ENCODE measurements at places on chromosomes 12 and 14.

- DNase-seq = no peak
These were observed 2.1 kb upstream of the DLST start for GRCh38 chr14:74879427-74880182.

DNA sequence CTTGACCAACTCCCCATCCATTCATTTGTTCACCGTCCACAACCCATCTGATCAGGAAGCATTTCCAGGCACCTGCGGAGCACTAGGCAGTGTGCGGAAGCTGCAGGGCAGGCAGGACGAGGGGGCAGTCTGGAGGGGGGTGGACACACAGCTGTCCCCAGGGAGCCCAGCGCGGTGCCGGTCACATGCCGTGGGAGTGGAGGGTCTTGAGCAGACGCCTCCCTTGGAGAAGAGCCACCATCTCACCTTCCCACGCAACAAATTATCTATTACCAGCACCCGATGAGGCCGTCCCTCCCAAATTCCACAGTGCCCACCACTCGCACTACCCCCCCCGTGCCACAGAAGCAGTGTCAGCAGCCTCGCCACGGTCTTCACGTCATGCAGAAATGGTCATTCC lies 10.8 kb downstream of the DLK1 start:
- DNase-seq = no peak

DNA sequence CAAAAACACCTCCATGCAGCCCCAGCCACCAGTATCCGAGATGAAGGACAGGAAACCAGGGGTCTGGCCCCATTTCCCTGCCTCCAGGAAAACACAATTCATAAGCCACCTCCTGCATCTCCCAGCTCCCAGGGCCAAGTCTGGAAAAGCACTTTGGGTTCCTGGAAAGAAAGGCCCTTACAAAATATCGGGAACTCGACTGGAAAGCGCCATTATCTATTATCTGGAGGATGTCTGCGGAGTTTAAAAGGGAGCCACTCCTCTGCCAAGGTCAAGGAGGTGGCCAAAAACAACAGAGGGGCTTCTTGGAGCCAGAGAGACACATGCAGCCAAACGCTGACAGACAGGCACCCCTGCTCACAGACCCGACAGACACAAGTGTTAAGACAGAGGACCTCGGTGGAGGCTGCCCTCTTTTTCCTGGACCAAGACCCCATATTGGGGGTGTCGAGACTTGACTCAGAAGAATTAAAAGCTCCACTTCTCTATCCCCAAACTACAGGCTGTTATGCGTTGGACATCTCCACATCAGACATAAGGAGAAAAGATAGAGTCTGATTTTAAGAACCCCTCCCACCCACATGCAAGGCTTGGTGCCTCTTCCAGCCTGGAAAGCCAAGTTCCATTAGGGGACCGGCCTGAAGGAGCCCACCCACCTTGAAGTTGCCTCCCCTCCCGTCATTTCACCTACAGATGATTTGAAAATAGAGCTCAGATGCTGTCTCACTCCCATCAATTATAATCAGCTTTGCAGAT lies 9.6 kb downstream of the ACTN1 start:
- DNase-seq = no peak

- no peak for DNase-seq
These were observed 1.5 kb upstream of the LTA4H start for GRCh38 chr12:96036765-96037455.

DNA sequence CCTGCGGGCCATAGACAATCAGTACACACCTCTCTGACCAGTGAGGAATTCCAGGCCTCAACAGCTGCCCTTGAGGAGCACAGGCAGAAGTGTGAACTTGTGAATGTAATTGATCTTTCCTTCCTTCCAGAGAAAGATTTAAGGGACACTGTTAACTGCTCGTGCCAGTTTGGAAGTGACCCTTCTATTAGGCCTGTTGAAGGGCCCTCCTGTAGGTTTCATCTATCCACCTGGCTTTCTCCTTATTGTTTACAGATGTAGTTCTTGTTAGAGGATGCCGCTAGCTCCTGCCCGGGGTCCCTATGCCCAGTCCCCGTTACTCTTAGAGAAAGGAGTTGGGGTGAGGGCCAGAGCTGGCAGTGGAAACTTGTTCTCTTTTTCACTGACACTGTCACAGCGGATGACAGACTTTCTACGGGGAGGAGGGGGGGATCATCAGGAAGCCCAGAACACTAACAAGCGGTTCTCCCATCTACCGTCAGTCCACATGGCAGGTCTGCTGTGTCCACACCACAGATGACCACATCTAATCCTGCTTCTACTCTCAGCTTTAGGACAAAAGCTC lies 42.6 kb downstream of the SH2B3 start:
- DNase-seq = no peak

- DNase-seq = no peak
These were observed 865.7 kb downstream of the SLC6A15 start for GRCh38 chr12:84046859-84047258.

DNA sequence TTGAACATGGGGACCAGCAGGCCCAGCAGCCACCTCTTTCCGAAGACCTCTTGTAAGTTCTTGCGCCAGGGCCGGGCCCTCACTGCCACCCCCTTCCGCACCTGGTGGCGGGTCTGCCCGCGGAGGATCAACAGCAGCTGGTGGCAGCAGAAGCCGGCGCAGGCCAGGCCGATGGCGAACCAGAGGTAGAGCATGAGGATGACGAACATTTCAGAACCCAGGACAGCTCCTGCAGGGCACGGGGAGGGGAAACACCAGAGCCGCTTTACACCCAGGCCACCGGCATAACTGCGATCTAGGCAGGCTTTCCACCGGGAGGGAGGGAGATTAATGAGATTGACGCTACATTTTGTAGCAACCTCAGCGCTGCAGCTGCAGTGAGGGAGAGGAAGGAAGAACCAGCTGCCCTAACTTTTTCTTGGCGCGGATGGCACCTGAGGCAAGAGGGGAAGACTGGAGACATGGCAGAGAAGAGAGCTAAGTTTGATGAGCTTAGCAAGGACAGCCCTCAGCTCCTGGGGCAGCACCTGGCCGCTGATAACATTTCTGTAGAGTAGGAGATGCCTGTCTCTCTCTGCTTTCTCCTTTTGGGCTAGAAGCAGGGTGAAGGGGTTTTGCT lies 7.8 kb downstream of the ZDHHC22 start:
- DNase-seq = no peak

- DNase-seq = no peak
These were observed 3.7 kb upstream of the LPCAT3 start for GRCh38 chr12:7021956-7022355.

- DNase-seq = no peak
These were observed 29.3 kb downstream of the HECTD4 start for GRCh38 chr12:112352921-112353320.

DNA sequence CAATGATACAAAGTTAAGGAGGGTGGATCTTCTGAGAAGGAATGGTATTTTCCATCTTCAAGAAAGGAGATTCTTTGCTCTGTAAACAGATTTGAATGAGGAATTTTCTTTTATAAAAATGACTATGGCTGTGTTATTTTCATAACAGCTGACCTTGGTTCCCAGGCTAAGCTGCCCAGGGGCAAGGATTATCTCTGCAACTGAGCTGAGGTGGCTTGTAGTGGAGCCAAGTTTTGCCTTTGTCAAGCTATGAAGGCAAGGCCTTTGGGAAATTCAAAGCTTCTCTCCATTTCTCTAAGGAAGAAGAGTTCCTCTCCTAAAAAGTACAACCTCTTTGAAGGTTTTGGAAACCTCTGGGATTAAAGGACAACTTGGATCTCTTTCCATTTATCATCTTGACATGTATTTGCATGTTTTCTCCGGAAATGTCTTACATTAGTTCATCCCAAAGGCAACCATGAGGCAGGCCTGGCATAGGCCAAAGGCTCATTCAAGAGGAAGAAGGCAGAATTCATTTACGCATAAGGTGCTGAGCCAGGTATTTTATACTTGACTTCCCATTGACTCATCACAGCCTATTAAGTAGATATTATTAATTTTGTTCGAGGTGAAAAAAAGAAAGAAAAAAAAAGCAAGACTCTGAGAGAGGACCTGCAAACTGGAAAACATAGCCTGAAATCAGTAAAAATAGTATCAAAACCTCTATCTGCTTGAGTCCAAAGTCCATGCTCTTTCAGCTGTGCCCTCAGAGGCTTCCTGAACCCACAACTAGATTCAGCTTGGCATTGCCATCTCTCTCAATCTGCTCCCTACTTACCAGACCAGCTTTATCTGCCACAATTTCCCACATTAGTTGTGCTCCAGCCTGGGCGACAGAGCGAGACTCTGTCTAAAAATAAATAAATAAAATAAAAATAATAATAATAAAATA lies 24.0 kb upstream of the CKAP4 start:
- no peak for DNase-seq

- DNase-seq = no peak
These were observed 243.1 kb downstream of the C12orf75 start for GRCh38 chr12:105573574-105573973.

DNA sequence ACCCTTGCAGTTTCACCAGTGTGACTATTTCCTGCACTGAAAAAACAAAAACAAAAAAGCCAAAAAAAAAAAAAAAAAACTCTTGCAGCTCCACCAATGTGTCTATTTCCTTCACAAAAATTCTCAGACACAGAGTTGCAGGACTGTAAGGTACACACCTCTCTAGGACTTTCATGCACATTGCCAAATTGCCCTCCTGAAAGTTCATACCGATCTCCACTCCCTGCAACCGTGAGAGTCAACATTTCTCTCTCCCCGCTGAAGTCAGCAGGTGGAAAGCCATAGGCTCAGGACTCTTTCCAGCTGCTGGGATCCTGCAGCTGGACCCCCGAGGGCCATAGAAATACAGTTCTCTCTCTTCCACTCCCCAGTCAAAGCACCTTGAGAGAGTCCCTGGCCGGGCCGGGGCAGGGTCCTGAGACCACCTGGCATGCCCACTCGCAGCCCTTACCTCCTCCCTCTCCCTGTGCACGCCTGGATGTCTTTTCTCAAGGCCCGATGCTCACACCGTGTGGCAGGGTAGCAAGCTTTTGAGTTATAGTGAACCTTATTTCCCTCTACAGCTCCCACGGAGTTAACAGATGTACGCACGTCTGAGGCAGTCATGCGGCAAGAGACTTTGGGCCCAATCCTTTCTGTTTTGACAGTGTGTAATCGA lies 23.6 kb downstream of the MMAB start:
- DNase-seq = no peak

GRCh38 chr14:73462048-73462715 lies 3.8 kb upstream of the NUMB start:
- no peak for DNase-seq

DNA sequence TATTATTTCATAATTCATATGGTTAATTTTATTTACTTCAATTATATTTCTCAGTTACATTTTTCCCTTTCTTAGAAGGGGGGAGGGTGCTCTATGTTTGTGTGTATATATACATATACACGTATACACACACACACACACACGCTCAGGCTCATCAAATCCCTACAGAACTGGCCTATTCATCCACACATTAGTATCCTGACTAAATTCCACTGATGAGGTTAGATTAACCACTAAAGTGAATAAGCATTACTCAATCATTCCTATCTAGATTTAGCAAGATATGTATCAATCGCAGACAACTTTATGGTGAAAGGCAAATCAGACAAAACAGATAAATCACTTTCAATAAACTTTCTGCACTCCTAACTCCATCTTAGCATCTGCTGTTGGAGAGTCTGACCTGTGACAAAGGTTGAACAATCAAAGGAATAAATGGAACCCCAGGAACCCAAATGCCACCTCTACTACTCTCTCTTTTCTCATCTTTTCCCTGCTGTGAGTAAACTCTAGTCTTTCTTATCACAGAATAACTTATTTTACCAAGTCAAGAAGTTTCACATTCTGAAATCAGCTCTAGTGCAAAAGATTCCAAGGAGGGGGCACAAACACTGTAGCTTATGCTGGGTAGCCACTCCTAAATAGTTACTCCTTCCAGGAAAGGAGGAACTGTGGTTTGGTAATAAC lies 67.6 kb downstream of the RALGAPA1 start:
- no peak for DNase-seq

DNA sequence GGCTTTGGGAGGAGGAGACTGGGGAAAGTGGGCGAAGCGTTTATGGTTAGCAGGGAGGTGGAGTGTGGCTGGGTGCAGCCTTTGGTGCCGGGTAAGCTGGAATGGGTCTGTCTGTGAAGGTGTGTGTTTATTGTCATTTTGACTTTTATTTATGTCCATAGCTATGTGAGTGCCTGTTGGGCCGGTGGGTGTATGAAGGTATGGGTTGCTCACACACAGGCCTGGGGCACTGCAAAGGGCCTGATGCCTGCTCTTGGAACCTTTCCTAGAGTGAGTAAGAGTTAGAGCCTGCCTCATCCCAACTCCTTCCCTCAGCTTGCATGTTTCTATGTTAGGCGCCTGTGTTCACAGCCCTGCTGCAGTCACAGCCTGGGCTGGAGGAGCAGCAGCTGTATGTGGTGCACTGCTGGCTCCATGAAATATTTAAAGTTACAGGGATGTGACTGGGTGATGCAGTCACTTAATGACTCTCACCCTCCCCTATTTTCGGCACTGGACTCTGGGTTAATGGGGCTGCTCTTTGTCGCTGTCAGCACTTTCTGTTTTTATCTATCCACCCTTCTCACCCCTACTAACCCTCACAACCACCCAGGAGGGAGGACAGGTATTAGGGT lies 2.6 kb upstream of the PPP1R1A start:
- no peak for DNase-seq

DNA sequence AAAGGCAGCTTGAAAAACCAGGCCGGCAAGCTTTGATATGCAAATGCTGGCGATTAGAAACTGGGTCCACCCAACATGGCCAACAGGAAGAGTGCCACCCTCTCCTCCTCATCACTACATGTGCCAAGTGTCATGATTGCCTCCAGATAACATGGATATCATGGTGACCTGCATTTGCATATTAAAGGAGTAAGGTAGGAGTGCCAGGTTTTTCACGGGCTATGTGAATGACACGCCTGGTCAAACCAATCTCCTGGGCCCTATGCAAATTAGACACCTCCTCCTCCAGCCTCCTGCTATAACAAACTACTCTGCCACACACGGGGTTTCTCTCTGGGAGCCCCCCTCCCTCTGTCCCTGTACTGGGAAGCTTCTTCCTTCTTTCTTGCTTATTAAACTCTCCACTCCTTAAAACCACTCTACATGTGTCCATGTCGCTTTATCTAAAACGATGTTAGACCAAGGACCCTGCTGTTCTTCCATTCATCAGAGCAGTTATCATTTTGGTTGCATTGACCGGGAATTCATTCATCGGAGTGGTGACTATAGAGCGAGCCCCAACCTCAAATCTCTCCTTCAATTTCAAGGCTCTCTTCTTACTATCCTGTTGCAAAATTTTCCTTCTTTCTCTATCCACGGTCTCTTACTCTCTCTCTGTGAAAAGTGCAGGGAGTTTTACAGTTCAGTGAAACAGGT lies 27.5 kb downstream of the APOBEC1 start:
- no peak for DNase-seq

- no peak for DNase-seq
These were observed 1.4 kb upstream of the M6PR start for GRCh38 chr12:8950702-8951478.

DNA sequence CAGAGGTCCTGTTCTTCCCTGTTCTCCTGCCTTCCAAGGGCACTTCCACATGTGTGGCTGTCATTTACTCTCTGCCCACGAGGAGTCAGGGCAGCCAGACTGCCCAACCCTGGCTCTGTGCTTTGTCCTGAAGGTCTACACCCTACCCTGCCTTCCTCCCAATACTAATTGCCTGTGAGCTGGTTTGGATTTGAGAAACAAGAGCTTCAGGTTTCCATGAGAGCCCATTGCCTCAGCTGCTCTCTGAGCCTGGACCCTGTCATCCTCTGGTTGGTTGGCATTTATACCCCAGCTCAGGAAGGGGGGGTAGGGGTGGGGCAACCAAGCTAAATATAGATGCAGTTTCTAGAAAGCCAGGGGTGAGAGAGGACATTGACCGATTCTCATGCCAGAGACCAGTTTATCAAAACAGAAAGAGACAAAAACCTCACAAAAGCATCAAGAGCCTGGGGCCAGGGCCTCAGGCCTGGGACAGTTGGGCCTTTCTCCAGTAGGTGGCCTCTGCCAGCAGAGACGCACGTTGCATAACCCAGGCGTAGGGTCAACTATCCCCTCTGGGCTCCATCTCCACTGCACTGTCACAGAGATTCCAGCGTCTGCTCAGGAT lies 34.5 kb downstream of the VDR start:
- DNase-seq = no peak

Measured in cortex of kidney (tissue), 1 donor.